ENCODE measurements at places on chromosomes 1 and 21.
A peak's percentile ranks its signal among the peaks of the same experiment; 100 is the strongest.

- no peak for DNase-seq
Measured at GRCh38 chr1:114509596-114510273, 1.3 kb downstream of the TRIM33 start.

DNA sequence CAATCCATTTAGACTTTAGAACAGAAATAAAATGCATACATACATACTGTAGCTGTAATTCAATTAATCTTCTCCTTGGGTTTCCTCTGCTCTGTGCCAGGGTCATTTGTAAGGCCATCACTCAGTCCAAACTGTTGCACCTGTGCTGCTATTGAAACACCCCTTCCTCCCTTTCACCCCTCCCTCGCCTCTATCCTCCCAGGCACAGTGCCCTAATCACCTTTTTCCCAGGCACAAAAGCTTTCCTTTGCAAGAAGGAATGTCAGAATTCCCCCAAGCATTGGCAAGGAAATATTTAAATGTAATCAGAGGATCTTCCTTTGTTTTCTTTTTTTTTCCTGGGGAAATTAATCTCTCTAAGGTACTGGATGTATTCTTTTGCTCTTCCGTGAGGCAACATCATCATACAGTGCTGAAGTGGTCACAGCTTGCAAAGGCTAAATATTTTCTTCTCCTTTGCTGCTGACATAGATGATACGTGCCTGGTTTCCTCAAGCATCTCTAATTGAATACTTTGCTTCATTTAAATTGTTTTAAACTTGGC lies 339.3 kb upstream of the NR5A2 start:
- no peak for DNase-seq

DNA sequence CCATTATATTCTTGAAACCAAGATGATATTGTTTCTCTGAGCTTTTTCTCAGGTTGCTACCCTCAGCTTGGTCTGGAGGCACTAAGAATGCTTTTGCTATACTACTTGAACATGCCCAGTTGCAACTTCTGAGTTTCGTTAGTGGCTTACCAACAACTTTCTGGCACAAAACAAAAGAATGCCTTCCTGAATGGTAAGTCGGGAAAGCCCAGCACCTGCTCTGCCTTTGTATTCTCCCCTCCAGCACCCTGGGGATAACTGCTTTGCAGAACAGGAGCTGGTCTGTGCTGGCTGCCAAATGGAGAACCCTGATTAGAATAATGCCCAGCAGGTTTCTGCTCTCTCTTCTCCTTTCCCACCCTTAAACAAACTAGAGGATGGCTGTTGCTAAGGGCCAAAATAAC lies 149.3 kb downstream of the TGFB2 start:
- no peak for DNase-seq

GRCh38 chr1:68331117-68331865 lies 99.0 kb upstream of the WLS start:
- DNase-seq: no peak

- DNase-seq: no peak
Measured at GRCh38 chr1:228341450-228341813, 65.2 kb downstream of the TRIM11 start.

DNA sequence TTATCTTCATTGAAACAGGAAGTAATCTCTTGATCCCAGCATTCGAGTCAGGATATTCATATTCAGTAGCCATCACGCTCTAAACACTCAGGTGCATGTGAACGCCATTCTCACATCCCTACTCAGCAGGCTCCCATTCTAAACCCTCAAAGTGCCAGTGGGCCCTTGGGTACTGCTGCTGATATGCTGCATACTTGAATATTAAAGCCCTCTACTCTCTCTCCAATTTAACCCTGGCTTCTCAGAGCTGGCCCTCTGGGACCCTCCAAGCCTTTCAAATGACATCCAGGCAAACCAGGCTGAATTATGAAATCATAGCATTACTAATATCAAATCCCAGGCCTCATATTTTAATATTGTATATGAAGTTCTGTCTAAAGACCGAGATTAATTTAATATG lies 468.2 kb downstream of the NUF2 start:
- DNase-seq: no peak

DNA sequence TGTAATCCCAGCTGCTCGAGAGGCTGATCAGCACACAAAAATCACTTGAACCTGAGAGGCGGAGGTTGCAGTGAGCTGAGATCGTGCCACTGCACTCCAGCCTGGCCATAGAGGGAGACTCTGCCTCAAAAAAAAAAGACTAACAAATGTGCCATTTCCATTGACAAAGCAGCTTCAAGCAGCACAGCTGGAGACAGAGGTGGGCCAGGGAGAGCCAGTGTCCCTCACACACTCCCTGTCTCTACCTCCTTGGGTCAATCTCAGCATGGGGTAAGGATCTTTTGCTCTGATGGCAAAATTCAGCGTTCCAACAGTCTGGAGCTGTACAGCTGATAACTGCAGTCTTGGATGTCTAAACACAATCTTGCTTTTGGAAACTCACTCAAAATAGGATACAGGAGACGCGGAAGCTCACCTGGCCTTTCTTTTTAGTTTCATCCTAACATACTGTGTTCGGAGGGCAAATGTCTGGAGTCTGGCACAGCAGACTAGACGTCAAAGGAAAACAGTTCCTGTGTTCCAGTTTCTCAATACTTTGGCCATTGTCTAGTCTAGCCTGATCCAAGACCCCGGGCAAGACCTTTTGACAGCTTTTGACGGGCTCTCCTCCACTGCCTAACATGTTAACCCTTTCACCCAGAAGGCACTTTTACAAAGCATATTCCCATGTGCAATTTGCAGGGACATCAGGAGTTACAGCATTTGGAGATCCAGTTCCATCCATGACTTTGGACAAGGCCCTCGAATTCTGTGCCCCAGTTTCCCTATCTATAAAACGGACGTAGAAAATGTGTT lies 2.9 kb downstream of the RCC2 start:
- DNase-seq: no peak

DNA sequence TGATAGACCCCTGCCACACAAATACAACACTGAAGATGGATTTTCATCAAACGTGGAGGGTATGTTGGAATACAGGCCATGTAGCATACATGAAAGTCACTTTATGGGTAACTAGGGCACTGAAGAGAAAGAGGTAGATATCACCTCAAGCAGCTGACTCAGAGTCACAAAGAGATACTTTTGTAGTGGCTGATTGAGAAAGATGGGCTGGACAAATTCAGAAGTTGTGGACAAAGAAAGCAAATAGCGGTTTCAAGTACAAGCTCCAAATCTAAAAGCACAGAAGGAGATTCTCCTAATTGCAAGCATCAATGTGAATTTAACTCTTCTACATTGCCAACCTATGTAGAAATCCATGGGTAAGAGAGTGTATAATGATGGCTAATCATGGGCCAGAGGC lies 35.0 kb upstream of the RGS18 start:
- no peak for DNase-seq

GRCh38 chr1:209435654-209436566 lies 147.6 kb upstream of the CAMK1G start:
- DNase-seq: no peak

DNA sequence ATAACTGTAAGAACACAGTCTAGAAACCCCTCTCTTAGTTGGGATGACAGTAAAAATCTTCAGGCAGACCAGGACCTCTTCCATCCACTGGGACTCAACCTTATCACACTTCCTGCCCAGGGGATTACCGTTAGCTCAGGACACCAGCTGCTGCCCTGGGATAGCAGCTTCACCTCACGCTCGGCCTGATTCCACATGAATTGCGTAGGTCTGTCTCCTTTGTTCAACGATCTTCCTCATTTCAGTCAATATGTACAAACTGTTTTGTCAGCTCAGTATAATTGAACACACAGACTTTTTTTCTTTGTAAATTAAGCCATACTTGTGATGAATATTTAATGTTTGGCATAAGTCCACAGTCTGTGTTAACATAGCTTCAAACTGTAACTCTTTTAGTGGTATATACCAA lies 290.4 kb downstream of the GRIK1 start:
- no peak for DNase-seq

DNA sequence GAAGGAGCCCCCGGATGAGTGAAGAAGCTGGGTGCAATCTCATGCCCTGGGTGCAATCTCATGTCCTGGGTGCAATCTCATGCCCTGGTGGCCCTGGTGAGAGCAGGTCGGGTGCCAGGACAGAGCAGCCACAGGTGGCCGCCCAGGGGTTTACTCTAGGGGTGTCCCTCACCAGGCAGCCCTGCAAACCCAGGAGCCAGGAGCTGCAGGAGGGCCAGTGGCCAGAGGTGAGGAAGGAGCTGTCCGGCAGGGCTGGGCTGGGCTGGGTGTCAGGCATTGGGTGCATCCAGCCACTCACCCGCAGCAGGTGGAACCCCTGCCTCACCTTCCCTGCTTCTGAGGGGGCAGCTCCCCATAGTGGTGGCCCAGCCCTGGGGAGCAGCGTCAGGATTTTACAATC lies 79.2 kb downstream of the PRDM16 start:
- no peak for DNase-seq

DNA sequence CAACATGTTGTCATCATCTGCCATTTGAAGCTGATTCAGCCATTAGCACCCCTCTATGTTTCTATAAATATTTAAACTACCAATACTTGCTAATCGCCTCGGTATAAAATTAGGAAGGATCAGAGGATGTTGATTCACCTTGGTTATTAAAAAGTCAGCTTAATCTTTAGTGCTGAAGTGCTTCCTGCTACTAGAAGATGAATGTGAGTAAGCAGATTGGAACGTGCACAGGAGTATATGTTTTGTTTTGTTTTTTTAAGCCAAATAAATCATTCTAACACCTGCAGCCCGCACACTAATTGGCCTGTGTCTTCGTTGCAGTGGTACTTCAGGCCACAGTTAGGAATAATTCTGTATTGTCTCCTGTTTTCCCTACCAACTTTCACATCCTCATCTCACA lies 485.7 kb downstream of the AJAP1 start:
- no peak for DNase-seq

GRCh38 chr1:91872000-91872399 lies 14.0 kb downstream of the TGFBR3 start:
- DNase-seq: no peak

- no peak for DNase-seq
Measured at GRCh38 chr1:9858293-9859035, 34.7 kb upstream of the CLSTN1 start.

DNA sequence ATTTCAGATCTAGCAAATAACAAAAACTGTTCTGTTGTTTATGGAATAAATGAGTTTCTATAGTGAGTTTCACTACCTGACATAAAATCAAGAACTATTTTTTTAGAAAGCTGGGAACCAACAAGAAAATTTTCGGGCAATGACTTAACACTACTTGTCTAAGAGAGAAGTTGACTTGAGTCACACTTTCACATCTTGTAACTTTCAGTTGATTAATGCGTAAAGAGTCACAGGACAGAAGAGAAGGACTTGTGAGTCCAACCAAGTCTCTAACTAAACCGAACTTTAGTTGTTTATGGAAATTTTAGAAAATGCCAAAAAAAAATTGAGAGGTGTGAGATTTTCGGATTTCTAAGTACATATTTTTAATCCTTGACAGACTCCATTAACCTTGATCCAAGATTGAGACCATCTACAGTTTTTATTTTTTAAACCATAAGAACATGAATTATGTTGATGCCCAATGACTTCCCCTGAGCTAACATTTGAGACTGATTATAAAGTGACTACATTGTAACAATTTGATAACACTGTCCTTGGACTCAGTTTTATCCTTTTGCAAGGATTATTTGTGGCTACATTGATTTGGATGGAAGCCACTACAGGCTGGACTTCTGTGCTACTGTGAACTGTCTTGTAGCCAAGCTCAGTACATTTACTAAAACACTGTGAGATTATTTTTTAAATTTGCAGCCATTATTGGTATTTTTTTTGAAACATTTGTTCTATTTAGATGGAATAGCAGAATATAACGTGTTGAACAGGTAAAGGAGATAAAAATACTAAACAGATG lies 284.0 kb downstream of the PTPRC start:
- DNase-seq: no peak

GRCh38 chr1:202801175-202801574 lies 7.0 kb downstream of the KDM5B start:
- no peak for DNase-seq

- DNase-seq: no peak
Measured at GRCh38 chr1:9823693-9823942, 147 bp downstream of the CLSTN1 start.

GRCh38 chr1:21963477-21964217 lies 13.2 kb upstream of the CELA3B start:
- DNase-seq: peak; percentile 91

GRCh38 chr1:43549921-43550597 lies 19.4 kb downstream of the PTPRF start:
- DNase-seq: no peak

Measured in memory B cell (primary cell).